ENCODE measurements at places on chromosomes 1 and 21.

DNA sequence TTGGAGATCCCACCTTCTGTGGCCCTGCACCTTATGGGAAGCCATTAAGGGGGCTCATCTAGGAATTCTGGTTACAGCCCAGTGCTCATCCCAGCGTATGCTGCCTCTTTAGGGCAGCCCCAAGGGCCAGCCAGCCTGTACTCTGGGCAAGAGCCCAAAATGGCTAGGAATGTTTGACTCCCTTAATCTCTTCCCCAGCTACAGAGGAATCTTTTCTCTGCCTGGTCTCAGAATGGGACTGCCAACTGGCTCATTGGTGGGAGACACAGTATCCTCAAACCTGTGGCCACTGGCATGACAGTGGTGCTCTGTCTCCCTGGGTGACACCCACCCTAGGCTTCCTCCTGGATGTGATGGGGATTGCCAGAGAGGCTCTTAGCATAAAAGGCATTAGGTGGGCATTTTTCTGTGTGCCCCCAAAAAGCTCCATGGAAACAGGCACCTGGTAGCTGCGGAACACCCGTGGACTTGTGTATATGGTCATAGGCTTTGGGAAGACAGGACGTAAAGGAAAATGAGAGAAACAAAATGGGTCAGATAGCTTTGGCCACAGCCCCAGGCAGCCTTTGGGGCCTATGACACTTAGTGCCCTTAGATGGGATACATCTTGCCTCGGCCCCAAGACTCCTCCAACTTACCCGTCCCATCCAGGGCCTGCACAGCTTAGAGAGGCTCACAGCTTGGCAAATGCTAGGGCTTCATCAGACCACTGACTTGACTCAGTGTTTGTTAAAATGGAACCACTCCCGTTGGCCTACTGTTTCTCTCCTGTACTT, 6.9 kb downstream of the TMEM81 start:
- no peak for DNase-seq

- no peak for DNase-seq
These were observed 4.5 kb downstream of the IRF2BP2 start for GRCh38 chr1:234605399-234605982.

GRCh38 chr21:44958471-44959191, 18.8 kb downstream of the SLX9 start:
- DNase-seq: peak; percentile 90

GRCh38 chr1:41327383-41327999, 33.7 kb upstream of the FOXO6 start:
- DNase-seq: no peak

- peak; percentile 89 for DNase-seq
These were observed 16.4 kb upstream of the ATP1A1 start for GRCh38 chr1:116356673-116357072.

GRCh38 chr1:2969845-2970291, 51.4 kb upstream of the ACTRT2 start:
- no peak for DNase-seq

DNA sequence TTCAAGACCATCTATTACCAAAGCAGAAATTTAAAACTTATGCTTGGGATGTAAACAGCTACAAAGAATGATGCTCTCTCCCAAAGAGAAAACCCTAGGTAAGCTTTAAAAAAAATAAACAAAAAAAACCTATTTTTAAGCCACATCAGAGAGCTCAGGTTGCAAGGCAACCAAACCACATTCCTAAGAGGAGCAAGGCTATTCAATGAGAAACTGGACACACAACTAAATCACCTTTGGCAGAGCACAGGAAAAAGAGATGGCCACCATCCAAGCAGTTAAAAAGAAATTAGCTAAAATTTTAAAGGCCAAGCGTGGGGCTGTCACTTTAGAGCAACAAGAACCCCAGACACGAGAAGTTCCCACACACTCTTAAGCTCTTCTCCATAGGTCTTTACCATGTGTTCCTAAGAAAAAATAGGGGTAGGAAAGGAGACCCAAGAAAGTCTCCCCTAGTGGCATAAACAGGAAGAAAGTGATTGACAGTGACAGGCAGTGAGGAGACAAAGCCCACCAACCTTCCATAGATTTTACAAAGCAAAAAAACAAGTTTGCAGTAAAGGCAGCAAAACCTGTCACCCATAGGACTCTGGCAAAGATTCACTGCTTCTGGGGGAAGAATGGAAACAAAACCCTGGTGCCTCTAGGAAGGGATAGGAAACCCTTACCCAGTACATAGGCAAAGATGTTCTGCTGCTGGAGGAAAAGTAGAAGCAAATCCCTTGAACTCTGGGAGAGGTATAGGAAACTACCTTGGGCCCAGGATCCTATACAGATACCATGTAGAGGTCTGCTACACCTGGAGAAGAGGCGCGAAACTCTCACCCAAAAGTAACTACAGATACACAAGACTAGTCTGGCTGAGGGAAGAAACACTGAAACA, 68.5 kb downstream of the FOXJ3 start:
- no peak for DNase-seq

- DNase-seq: no peak
These were observed 644.1 kb downstream of the LMO4 start for GRCh38 chr1:87972811-87973210.

DNA sequence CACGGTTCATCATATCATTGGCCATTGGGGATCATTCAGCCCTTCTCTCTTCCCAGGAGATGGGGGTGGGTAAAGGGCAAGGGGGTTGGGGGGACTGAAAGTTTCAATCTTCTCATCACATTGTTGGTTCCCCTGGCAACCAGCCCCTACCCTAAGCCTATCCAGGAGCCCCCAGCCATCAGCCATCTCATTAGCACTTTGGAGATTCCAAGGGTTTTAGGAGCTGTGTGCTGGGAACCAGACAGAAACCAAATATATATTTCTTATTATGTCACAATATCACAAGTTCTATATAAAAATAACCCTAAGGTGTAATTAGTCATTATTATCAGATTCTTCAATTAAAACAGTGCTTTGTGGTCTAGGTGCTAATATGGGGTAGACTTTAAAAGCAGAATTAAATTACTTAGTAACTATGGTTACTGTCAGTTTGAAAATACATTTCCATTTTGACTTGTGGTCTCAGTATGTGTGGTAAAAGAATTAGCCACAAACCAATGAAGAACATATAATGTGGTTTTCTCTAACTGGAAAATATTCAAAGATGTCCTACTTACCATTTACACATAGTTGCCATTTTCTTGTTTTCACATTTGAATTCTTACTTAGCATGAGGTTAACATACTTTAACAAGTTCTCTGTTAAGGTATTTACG, 28.1 kb downstream of the IL23R start:
- no peak for DNase-seq

DNA sequence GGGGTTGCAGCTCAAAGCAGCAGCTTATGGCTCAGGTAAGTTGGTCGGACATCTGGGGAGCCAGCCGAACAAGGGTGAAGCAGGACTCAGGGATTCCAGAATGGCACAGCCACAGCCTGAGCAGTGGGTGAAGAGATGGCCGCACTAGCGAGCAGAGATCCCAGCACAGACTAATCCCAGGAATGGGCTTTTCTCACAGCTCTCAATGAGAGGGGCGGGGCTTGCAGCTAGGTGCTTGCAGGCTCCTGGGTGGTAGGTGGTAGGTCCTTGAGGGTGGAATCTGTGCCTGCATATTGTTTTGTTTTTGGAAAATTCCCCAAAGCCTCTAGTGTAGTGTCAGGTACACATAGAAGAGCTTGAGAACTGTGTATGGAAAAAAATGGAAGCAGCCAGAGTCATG, 9.0 kb downstream of the KIAA0040 start:
- no peak for DNase-seq

DNA sequence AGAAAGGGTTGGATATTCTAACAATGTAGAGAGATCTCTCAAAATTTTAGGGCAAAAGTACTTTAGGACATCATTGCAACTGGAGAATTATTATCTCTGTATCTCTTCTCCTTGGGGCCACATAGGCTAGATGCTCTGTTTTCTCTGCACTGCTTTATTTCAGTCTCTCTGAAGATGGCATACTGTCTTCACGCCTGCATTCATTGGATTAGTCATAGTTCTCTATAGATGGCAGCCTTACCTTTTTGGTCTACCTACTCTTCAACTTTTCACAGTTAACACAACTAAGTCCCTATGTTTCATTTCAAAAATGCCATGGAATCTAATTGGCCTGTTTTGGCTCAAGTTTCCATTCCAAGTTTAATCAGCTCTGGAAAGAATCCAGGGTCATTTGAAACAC, 1623.3 kb upstream of the B3GALT2 start:
- DNase-seq: no peak

GRCh38 chr1:200269256-200269655, 140.6 kb downstream of the ZNF281 start:
- no peak for DNase-seq

DNA sequence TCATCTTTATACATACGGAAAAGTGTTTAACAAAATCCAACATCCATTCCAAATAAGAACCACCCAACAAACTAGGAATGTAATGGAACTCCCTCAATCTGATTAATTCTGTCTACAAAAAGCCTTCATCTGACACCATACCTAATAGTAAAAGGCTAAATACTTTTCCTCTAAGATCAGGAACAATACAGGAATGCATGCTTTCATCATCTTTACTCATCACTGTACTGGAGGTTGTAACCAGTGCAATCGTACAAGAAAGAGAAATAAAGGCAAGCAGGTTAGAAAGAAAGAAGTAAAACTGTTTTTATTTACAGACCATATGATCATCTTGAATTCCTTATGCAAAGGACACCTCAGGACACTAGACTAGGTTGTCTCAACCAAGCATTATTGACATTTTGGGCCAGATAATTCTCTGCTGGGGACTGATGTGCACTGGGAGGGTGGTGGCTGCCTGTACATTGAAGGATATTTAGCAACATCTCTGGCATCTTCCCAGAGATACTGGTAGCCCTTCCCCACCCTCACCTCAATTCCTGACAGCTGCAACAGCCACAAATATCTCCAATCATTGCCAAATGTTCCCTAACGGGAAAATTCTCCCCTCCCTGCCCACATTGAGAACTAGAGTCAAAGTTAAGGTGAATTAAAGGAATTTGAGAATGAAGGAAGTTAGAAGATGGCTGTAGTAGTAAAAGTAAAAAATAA, 30.6 kb upstream of the INSL5 start:
- peak; percentile 24 for DNase-seq

DNA sequence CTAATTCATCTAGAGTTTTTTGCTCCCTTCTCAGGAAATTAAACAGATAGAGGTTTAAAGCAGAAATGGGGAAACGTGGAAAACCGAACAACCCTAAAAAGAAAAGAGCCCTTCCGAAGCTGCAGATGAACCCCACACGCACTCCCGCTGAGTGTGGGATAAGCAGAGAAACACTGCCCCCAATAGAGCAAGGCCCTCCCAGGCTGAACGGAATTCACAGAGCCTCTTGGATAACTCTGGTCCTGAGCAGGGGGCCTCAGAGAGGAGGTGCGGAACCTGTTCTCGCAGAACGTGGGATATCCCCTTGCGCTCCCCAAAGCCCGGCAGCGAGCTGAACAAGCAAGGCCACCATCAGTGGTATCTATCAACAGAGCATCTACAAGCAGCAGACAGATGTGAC, 44.9 kb downstream of the SSBP3 start:
- no peak for DNase-seq

GRCh38 chr1:2318314-2319278, 72.8 kb downstream of the MORN1 start:
- no peak for DNase-seq

- peak; percentile 96 for DNase-seq
These were observed at the start of gene S100A2 for GRCh38 chr1:153565529-153566374. S100A2 (minus strand) TSS chr1:153565844; CDS start chr1:153563877, 1,967 bp downstream.

DNA sequence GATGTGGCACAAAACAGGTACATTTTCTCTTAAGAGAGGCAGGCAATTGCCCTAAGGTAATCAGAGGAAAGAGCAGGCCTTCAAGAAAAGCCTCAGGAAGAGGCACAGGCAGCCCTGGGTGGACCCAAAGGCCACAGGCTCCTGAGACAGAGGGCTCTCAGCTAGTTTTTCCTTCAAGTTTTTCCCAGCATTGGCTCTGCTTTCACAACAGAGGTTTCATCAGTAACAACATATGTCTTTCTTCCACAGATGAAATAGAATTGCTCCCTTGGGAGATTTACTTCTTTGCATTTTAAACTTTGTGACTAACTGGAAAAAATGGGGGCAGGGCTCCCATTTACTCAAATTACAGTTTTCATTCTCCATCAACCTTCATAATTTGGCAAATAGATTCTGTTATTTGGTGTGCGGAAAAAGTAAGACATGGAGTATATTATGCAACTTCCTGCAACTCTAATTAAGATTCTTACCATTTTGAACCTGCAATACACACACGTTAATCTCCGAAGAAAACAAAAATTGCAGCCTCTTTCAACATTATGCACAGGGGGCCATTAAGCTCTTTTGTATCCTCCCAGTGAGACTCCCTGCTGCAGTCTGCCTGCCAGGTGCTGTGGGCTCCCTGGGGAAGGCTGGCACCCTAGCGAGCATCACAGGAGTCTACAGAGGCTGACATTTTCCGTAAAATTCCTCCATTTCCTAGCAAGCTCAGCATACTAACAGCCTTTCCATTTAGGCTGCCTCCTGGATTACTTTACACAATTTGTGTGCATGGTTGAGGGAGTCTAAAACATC, 282.3 kb downstream of the USH2A start:
- no peak for DNase-seq

GRCh38 chr1:62356257-62356835, 37.1 kb upstream of the KANK4 start:
- DNase-seq: peak; percentile 75

DNA sequence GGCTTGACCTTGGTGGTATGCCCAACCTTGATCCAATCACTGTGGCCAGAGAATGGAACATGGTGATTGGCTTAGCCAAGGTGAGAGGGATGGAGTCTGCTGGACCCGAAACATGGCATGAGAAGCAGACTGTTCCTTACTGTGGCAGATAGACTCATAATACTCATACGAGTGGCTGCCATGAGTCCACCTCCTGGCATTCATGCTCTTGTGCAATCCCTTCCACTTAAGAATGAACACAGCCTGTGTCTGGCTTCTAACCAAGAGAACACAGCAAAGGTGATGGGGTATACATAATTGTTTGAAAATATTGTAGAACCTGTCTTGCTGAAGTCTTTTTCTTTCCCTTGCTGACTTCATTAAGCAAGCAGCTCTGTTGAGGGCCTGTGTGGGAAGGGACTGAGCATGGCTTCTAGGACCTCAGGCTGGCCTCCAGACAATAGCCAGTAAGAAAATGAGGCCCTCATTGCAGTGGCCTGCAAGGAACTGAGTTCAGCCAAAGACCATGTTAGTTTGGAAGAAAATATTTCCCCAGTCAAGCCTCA, 85.9 kb downstream of the ZNF281 start:
- peak; percentile 65 for DNase-seq

All from HCEC 1CT (cell line).